ENCODE measurements at places on chromosomes 16 and 17. TPM values are rescaled to one million over a fixed set of nuclear protein-coding genes. Genes with fewer than 3 reads are reported as not detected.

SLC6A2 gene
- total RNA-seq = not detected

KCNG4 gene
- not detected for total RNA-seq

CHCT1 gene
- not detected for total RNA-seq

SOCS1 gene
- total RNA-seq = 6.6 TPM

DERL2 gene
- total RNA-seq = 77.8 TPM

RNF213 gene
- 30.2 TPM for total RNA-seq

CCL13 gene
- not detected for total RNA-seq

CCL4L2 gene
- not detected for total RNA-seq

PAGR1 gene
- 58.2 TPM for total RNA-seq

CES1 gene
- 2.2 TPM for total RNA-seq

CD300H gene
- total RNA-seq = not detected

TIGD7 gene
- 7.5 TPM for total RNA-seq

KRTAP9-8 gene
- not detected for total RNA-seq

NME3 gene
- total RNA-seq = not detected

PIRT gene
- total RNA-seq = not detected

RNF222 gene
- total RNA-seq = not detected

TBC1D28 gene
- total RNA-seq = not detected

CCL8 gene
- 0.69 TPM for total RNA-seq

ANKFN1 gene
- total RNA-seq = 0.52 TPM

GAST gene
- not detected for total RNA-seq

KRTAP1-5 gene
- 5.7 TPM for total RNA-seq

TMEM132E gene
- 0.39 TPM for total RNA-seq

HLF gene
- 5.3 TPM for total RNA-seq

DVL2 gene
- 39.1 TPM for total RNA-seq

VKORC1 gene
- 193 TPM for total RNA-seq

CPHXL2 gene
- not detected for total RNA-seq

KRTAP2-3 gene
- total RNA-seq = 3.2 TPM

COPS3 gene
- 245 TPM for total RNA-seq

KRTAP3-2 gene
- total RNA-seq = not detected

TEX19 gene
- total RNA-seq = not detected

AOC3 gene
- not detected for total RNA-seq

CRHR1 gene
- total RNA-seq = not detected

ABCC6 gene
- total RNA-seq = 3.6 TPM

LRRC59 gene
- 213 TPM for total RNA-seq

CCT6B gene
- 1.0 TPM for total RNA-seq

ABCC11 gene
- total RNA-seq = not detected

GCGR gene
- total RNA-seq = not detected

HASPIN gene
- total RNA-seq = 11.4 TPM

TEKT1 gene
- not detected for total RNA-seq

TSC2 gene
- total RNA-seq = 31.2 TPM

GEMIN4 gene
- total RNA-seq = 13.4 TPM
